ENCODE measurements at places on chromosomes 4 and X.

DNA sequence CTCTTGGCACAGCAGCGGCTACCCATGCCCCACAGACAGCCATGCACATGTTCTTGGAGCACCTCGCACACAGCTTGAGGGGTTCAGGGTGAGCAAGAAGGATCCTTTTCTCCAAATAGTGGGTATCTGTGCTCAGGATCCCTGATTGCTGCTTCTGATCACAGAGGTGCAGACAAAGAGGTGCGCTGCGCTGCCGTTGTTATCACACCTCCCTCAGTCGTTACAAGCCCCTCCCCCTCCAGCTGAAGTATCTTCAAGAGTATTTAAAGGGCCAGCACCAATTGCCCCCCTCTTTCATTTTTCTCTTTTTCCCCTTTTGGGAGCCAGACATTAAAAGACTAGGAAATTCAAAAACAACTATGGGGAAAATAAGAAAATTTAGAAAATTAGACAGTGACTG is 44.3 kb downstream of the NELFA start:
- DNase-seq, result no peak

GRCh38 chrX:13068651-13069050 is 24.2 kb upstream of the FAM9C start:
- no peak for DNase-seq

- DNase-seq, result no peak
These were observed 57.0 kb downstream of the ZNF827 start for GRCh38 chr4:145881576-145881975.

DNA sequence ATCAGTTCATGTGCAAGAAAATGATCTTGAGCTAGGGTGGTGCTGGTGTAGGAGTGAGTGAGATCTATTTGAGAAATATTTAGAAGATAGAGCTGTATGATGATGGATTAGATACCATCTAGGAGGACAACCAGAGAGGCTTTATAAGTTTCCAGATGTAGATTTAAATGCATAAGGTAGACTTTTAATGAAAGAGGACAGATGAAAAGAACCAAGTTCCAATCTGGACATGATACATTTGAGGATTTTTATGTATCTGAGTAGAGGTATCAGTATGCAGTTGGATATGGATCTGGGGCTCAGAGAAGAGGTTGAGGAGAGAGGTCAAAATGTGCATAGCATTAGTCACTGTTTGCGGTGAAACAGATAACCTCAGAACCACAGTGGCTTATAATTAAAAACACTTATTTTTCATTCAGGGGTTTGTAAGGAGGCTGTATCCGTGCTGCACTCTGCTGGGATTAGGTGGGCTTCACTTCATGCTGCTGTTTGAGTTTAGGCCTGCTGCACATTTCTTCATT is 348.7 kb downstream of the BMPR1B start:
- no peak for DNase-seq

- no peak for DNase-seq
These were observed 25.6 kb downstream of the KDM6A start for GRCh38 chrX:44898411-44899221.

GRCh38 chr4:55926610-55927009 is 22.1 kb upstream of the CEP135 start:
- DNase-seq, result no peak

GRCh38 chr4:122967231-122967630 is 44.8 kb upstream of the NUDT6 start:
- no peak for DNase-seq

GRCh38 chr4:43373201-43373600 is 480.7 kb downstream of the GRXCR1 start:
- DNase-seq, result no peak

- DNase-seq, result no peak
These were observed 463.4 kb upstream of the MAGEB18 start for GRCh38 chrX:25674776-25675175.

DNA sequence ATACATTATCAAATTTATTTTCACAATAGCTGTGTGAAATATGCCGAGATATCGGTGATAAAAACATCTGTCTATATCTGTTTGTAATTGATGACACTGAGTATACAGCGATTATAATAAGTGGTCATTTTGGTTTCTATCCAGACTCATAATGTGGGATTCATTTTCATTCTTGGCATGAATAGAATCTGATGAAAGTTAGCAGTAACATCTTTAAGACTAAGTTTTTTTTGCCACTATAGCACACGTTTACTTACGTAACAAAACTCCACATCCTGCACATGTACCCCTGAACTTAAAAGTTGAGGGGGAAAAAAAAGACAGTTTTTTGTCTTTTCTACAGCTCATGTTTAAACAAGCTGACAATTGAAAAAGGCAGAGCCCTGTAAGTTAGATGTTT is 86.4 kb downstream of the PPA2 start:
- DNase-seq, result no peak

GRCh38 chr4:144645631-144646522 is at the start of gene HHIP:
TSS of gene HHIP (plus strand) at chr4:144646156. CDS start at chr4:144646676, 520 bp downstream.
- DNase-seq, result peak; percentile 77

DNA sequence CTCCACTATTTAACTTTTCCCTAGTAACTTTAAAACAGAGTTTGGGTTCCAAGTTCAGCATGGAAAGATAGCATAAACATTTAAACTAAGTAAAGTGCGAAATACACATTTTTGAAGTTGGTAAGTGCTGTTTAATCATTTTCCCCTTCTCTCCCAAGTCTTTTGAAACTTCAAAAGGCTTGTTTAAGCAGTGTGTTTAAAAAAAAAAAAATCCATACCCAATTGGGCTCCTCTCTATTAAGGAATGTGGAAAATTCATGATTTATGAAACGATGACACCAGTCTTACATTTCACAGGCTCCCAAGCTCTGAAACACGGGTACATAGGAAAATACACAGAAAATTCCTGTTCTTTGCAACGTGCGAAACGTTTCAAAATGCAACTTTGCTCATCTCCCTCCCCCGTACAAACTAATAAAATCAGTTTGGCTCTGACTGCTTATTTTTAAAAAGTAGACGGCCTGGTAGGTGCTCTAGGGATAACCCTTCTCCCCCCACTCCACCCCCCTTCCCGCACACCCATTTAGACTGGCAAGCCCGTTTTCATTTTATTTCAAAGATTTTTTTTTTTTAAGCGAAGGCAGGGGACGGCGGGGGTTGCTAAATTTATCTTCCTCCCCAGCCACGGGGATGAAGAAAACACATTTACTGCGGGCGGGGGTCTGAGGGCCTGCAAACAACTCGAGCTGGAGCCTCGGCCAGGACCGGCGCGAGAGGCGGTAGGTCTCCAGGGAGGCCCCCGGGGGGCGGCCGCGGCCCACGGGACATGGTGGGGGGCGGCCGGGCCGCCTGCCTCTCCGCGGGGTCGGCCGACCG is 786 bp upstream of the ZFX start:
- peak; percentile 59 for DNase-seq
